Activated CD4-positive, CD25-positive, alpha-beta regulatory T cell (primary cell): ENCODE measurements at places on chromosomes 1 and 21.

DNA sequence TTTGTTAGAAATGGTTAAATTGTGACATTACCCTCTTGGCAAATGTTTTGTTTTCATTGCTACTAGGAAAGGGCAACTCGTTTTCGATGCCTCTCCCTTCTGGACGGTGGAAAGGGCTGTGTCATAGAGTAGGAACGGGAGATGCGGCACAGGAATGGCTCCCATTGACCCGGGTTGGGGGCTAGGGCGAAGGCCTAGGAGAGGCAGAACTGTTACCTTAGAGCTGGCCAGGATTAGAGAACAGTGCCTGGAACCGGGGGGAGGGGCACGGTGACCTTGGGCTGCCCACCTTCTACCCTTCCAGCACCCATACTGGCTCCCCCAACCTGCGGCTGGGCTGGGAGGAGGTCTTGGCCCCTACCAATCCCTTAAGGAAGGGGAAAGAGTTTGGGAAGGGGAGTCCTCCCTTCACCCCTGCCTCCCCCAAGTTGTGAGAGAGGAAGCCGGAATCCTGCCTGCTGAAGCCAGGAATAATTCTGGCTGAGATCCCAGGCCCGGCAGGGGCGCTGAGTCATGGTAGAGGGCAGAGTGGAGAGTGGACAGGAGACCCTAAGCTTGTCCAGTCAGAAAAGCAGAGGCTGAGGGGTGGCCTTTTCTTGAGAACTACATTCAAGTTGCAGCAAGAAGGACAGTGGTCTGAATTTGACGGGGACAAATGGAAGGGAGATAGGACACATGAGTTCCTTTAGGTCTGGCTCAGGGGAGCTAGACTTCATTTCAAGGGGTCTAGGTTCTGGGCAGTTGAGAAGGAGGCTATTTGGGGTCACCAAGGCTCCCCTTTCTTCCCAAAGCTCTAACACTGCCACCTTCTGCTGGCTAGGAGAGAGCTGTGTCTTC is 8.2 kb downstream of the LMNA start:
- DNase-seq, result no peak

- no peak for DNase-seq
Observed at GRCh38 chr1:34547046-34547674, 207.7 kb upstream of the GJB5 start.

GRCh38 chr1:164824542-164824941 is 265.6 kb downstream of the PBX1 start:
- no peak for DNase-seq

GRCh38 chr1:165551469-165551868 is 7.7 kb downstream of the LRRC52 start:
- DNase-seq, result no peak

DNA sequence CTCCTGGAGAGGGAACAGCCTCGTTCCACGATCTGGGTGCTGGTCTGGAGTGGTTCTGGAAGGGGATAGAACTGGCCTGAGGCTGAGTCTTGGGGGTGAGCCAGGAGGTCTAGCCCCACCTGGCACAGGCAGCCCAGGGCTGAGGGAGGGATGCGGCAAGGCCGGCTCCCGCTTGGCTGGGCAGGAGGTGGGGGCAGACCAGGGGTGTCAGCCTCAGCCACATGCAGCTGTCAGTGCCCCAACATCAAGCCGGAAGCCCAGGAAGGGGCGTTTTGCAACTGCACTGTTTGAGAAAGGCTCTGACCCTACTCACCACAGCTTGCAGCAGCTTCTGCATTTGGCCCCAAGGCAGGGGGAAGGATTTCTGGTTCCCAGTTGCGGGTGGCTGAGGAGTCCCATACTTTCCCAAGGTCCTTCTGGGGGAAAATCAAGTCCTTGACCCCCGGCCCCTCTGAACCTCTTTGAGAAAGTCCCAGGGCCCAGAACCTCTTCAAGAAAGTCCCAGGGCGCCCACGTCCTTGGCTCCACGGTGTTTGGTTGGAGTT is 2.0 kb downstream of the EFHD2 start:
- DNase-seq, result no peak

DNA sequence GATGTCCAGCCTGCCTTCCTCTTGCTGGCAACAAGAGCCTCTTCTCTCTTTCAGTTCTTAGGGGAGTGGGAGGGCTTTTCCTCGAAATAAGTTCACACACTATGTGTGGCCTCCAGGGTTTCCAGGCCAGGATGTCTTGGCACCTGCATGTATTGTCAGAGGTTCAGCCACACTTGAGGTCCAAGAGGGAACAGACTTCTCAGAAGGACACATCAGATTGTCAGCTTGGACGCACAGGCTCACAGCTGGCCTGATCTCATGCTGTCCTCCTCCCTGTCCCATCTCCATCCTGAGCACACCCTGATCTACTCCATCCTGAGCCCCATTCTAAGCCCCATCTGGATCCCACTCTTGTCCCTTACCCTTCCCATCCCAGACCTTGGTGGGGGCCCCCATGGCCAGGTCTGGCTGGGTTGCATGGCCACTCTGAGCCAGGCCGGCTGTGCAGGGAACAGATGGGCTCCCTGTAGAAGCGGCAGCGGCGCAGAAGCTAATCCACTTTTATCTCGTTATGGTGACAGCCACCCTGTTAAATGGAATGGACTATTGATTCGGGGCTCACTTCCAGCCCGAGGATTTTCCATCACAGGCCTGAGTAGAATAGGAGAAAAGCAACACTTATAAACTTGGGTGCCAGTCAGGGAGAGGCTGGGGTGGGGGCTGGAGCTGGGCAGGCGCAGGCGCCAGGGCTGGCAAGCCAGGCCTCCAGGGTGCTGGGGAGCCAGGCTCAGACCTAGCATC is 85.1 kb upstream of the CSF3R start:
- DNase-seq, result no peak

GRCh38 chr1:216045400-216045799 is 377.8 kb downstream of the USH2A start:
- no peak for DNase-seq

DNA sequence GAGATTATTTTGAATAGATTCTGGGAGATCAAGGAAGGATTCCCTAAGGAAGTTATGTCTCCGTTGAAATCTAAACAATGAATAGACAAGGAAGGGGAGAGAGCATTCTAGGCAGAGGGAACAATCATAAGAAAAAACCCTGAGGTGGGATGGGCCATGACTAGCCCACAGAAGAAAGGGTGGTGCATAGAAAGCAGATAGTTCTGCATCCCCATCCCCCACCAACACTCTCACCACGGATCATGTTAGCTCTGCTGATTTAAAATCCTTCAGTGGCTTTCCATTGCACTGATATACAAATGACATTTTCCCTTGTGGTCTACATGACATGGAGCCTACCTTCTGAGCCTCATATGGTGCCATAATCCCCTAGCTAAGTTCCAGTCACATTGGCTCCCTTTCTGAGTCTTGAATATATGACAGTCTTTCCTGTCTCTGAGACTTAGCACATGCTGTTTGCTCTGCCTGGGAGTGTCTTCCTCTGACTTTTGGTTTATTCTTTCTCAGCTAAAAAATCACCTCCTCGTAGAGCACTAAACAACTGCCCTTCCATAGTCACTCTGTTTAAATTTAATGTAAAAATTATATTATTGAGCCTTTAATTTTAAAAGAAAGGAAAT is 15.2 kb downstream of the SCMH1 start:
- no peak for DNase-seq

DNA sequence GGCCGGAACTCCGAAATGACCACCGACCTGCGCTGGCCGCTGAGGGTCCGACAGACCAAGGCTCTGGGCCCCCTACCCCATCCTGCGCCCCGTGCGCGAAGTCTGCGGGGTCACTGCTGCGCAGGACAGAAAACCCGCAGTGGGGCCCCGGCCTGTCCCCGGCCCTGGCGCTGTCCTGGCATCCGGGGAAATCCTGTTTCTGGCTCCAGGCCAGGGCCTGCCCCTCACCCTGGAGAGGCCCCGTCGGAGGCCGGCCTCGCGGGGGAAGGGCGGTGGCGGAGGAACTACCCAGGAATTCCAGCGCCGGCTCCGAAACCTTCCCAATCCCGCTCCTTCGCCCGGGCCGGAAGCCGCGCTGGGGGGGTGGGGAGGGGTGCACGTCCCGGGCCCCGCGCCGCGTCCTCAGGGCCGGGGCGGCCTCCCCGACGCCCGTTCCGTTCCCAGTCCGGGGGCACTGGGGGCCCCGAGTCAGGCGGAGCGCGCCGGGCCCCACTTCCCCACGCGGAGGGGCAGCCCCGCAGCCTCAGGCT is 77.0 kb downstream of the MORN1 start:
- no peak for DNase-seq

GRCh38 chr1:110477445-110477957 is 26.6 kb downstream of the PROK1 start:
- DNase-seq, result no peak

GRCh38 chr1:68495968-68496679 is 758 bp downstream of the DEPDC1 start:
- no peak for DNase-seq

DNA sequence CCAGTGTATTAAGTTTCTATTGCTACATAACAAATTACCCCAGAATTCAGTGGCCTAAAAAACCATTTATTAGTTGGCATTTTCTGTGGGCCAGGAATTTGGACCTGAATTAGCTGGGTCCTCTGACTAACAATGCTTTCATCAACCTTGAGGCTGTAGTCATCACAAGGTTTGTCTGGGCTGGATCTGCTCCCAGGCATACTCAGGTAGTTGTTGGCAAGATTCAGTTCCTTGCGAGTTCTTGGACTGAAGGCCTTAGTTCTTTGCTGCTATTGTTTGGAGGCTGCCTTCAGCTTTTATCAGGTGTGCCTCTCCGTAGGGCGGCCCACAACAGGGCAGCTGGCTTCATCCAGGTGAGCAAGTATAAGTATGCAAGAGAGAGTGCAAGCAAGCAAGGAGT is 31.4 kb upstream of the DEPDC1 start:
- DNase-seq, result no peak

DNA sequence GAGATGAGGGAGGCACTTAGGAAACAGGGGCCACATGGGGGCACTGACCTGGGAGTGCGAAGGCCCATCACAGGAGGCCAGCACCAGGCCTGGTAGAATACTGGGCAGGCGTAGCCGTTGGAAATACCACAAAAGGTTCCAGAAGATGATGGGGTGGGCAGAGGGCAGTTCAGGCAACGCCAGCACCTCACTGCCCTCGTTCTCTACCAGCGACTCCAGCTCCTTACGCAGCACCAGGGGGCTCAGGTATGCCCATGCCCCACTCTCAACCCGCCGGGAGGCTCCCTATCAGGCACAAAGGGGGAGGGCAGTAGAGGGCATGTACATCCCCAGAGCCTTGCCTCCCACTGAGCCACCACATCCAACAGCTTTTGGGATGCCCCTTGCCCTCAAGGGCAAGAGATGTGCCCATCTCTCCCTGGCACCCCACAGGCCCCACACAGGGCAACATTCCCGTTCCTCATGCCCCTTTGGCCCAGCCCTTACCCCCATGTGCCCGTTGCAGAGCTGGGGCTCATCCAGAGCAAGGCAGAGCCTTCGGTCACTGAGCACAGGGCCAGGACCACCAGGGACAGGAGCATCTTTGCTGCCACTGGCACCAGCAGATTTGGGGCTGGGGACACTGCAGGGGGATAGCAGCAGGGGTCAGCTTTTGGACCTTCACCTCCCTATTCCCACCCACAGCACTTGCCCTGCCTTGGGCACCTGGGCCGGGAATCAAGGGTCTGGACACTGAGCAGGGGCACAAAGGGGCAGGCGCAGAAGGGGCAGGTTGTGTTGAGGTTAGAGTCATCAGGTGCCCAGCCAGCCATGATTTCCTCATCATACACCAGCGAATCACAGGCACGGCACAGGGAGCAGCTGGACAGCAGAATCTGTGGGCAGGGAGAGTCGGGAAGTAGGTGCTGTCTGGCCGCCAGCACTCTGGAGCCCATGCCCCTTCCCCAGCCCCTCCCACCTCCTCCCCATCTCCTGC is 9.7 kb upstream of the GATAD2B start:
- DNase-seq, result no peak

DNA sequence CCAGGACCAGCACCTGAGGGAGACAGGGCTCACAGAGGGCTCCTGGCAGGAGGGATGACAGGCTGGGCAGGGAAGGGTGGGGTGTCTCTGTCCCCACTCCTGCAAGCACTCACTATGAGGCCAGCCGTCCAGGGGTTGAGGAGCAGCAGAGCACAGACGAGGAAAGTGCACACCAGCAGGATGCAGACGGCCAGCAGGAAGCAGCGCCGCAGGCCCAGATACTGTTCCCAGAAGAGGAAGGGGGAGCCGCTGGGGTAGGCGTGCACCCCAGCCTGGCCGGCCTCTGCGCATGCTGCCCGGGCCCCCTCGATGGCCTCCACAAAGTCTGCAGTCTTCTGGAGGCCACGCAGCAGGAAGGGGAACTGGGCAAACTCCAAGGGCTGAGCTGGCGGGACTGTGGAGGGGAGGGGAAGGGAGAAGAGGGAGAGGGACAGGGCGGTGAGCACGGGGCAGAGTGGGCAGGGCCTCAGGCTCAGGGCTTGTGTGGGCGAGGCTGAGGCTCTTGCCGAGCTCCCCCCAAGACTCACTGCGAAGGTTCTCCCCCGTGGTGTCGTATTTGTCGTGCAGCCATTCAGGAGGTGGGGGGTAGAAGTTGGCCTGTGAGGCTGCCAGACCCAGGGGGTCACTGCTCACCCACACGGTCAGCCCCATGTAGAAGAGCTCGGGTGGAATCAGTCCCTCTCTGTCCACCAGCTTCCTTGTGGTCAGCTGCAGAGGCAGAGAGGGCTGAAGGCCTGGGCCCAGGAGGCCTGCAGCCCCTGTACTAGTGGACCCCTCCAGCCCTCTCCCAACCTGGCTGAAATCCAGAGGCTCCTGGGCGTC is 16.5 kb downstream of the PTCH2 start:
- no peak for DNase-seq

GRCh38 chr1:182143825-182144645 is 82.5 kb upstream of the ZNF648 start:
- DNase-seq, result no peak

DNA sequence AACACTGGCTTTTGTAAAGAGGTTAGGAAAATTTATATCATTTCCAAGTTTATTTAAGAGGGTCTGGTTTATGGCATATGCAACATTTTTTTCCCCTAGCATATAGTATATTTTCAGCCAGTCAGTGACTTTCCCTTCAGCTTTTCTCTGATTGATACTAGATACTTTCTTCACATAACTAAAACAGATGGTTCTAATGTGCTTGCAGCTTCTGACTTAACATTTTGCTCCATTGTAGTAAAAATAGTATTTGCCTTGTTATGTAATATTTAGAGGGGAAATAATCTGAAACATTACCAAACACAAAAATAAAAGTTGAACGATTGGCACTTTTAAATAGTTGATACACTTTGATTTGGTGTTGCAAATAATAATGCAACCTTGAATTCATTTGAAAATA is 191.7 kb downstream of the GPR52 start:
- no peak for DNase-seq

DNA sequence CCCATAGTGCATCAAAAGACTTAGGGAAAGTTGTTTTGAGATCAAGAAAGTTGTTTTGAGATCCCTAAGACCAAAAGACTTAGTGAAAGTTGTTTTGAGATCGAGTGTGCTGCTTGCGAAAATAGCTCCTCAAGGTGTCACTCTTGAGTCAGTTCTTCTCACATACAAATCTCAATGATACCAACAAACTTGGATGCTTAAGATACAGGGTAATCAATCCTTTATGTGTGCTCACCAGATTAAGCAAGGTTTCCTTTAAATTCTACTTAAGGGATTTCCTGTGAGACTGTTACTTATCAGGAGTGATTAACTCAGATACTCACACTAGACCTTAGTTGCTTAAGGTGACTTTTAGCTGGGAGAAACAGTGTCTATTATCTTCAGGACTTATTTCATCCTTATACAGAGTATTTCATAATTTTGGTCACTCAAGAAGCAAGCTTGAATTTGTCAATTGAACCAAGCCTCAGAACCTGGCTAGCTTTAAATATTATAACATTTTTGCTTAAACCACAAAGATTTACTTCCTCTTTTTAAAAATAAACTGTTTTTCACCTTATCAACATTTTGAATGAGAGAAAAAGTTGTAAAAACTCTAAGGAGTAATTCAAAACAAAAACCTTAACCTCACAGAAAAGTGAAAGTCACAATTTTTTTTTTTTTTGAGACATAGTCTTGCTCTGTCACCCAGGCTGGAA is 8.0 kb upstream of the RLF start:
- DNase-seq, result no peak
